ENCODE measurements at places on chromosomes 1 and 21.

GRCh38 chr1:175804561-175804960 lies 61.2 kb upstream of the TNR start:
- no peak for DNase-seq

DNA sequence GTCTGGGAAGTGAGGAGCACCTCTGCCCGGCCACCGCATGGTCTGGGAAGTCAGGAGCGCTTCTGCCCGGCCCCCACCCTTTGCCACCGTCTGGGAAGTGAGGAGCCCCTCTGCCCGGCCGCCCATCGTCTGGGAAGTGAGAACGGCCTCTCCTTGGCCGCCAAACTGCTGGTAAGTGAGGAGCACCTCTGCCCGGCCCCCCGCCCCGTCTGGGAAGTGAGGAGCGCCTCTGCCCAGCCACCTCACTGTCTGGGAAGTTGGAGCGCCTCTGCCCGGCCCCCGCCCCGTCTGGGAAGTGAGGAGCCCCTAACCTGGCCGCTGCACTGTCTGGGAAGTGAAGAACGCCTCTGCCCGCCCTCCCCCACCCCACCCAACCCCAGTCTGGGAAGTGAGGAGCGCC lies 22.6 kb downstream of the KCNH1 start:
- DNase-seq = no peak

DNA sequence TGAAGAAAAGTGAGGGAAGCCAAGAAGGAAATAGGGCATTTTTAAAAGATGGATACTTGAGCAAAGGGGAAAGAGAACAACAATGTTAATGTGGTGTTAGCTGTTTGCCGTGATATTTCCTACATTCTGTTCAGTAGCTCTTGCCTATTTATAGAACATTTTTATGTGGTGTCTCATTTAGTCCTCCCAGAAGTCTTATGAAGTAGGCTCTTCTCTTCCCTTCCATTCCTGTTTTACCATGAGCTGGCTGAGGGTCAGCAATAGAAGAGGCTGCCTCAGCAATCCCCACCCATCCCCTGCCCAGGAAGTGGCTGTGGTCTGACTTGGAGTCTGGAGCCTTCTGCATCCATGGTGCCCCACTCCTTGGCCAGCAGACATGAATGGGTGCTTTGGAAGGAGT lies 60.1 kb downstream of the KIAA0040 start:
- DNase-seq = no peak

GRCh38 chr1:151763990-151764389 lies 694 bp upstream of the MRPL9 start:
- DNase-seq = no peak

GRCh38 chr1:171152549-171152948 lies 32.6 kb upstream of the FMO2 start:
- DNase-seq = no peak

- no peak for DNase-seq
Observed at GRCh38 chr1:29508458-29509107, 272.3 kb downstream of the PTPRU start.

- DNase-seq = no peak
Observed at GRCh38 chr1:174167265-174167803, 8.0 kb downstream of the RABGAP1L start.

GRCh38 chr1:234452406-234452965 lies 26.5 kb downstream of the TARBP1 start:
- no peak for DNase-seq

DNA sequence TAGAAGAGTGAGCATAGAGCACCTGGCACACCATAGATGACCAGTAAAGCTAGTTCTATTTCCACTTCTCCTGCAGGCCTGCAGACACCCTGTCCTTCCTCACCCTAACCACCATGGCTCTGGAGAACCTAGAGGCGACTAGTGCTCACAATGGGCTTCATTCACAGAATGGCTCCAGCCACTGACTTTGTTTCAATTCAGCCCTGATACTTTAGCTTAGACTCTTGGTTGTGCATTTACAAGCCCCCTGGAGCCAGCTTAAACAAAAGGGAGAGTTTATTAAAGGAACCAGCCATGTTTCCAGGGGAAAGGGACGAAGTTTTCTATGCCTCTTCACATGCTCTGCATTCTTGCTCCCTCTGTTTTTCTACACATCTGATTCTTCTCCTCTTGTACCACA lies 123.7 kb downstream of the NAV1 start:
- no peak for DNase-seq

DNA sequence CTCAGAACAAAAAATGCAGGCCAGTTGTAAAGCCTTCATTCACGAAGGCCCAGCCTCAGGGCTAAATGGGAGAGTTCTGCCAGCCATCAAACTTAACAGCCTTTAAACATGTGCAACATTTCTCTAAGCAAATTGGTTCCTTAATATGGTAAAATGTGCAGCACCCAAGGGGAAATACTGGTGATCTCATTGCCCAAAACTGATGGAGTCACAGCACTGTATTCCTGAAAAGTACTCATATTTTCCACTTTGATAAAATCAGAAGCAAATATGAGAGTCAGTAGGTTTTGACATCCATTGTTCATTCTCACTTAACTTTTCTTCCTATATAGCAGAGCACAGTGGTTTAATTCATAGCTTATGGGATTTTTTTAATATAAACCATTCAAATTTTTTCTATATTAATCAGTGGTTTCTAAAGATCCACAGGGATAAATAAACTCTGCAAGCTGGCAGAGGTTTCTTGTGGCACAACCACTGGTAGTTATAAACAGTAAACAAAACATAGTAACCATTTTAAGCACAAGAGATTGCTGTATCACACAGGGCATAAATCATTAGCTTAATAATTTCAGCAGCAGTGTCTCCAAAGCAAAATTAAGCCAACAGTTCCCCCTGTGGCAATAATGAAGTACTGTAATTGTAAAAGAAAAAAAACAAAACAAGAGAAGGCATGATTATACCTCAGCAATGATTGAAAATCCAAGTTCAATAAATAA lies 106.9 kb upstream of the LYPLAL1 start:
- DNase-seq = no peak
